Renal cortical epithelial cell (primary cell): ENCODE measurements at places on chromosomes 4 and X.

DNA sequence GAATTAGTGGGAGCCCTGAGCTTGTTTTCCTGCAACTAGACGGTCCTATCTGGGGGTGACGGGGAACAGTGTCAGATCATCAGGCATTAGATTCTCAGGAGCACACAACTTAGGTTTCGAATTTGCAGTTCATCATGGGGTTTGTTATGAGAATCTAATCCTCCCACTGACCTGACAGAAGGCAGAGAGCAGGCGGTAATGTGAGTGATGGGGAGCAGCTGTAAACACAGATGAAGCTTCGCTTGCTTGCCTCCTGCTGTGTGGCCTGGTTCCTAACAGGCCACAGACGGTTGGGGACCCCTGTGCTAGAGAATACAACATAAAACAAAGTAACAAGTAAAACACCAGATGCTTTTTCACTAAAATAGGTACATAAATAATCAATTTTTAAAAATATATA lies 86.2 kb upstream of the BLTP1 start:
- no peak for DNase-seq

GRCh38 chr4:4362991-4363697 lies 23.8 kb upstream of the NSG1 start:
- DNase-seq: no peak

DNA sequence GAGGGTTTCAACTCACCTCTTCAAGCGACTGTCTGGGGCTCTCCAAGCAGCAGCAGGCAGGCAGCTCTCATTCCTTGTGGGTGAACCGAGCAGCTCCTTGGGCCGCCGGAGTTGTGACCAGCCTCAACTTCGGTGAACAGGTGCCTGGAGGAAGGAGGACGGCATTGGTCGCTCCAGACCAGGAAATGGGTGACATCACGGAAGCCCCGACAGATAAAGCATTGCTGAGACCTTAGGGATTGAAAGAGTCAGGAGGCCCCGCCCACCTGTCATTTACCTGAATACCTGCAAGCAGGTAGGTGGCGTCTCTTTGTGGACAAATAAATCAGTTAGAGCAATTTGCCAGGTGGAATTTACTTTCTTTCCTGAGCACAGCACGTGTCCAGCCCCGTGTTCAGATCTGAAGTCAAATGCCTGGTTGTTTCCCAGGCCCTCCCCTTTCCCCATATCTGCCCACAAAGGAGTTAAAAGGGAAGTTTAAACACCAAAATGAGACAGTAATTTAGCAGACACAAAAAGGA lies at the start of gene LNX1:
TSS of gene LNX1 (minus strand) at position 115 of the 521 bp plus-strand sequence. CDS start 17,484 bp downstream, outside the sequence.
- peak; percentile 64 for DNase-seq

GRCh38 chr4:57369446-57369845 lies 259.3 kb upstream of the IGFBP7 start:
- DNase-seq: peak; percentile 6

DNA sequence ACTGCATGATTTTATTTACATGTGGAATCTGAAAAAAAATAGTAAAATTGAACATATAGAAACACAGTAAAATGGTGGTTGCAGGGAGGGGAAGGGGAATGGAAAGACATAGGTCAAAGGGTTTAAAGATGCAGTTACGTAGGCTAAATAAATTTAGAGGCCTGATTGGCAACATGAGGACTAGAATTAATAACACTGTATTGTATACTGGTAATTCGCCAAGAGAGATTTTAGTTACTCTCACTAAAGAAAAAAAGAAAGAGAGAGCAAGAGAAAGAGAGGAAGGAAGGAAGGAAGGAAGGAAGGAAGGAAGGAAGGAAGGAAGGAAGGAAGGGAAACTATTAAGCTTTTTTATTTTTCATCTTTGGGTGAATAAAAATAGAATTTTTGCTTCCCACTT lies 488.1 kb downstream of the PCDH10 start:
- DNase-seq: no peak

- peak; percentile 2 for DNase-seq
Measured at GRCh38 chr4:137768881-137769280, 236.6 kb upstream of the PCDH18 start.

DNA sequence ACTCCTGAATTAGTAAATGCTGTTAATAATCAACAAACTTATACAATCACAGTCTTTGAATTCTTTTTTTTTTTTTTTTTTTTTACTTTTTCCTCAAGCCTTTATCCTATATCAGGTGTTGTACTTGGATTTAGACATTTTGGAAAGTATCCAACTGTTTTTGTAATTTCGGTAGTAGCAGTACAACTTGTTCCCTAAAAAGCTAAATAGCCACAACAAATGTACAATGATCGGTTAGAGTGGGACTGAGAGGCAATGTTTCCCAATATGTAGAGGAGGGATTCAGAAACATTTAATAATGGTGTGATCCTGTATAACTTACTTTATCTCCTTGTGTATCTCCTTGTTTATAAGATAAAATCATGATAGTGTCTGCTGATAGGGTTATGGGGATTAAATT lies 343.1 kb downstream of the GRID2 start:
- peak; percentile 1 for DNase-seq

GRCh38 chrX:94850811-94851210 lies 1176.8 kb downstream of the FAM133A start:
- DNase-seq: no peak

- DNase-seq: no peak
Measured at GRCh38 chr4:92516450-92516849, 212.7 kb downstream of the GRID2 start.

GRCh38 chrX:57451426-57452020 lies 140.3 kb upstream of the ZXDB start:
- no peak for DNase-seq

DNA sequence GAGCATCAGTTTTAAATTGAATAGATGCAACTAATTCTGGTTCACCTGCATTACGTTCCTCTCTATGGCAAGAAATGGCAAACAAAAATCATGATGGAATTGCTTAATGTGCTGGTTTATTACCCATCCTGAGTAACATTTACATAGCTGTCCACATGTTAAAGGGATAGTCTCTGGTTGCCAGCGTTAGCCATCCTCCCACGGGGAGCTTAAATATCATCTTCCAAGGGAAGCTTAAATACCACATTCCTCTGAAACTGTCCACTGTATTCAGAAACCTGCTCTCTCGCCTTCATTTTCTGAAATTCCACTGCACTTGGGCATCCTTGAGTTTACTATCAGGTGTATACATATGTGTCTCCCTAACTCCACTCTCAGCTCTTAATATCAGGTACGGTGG lies 586.6 kb downstream of the TLL1 start:
- no peak for DNase-seq

DNA sequence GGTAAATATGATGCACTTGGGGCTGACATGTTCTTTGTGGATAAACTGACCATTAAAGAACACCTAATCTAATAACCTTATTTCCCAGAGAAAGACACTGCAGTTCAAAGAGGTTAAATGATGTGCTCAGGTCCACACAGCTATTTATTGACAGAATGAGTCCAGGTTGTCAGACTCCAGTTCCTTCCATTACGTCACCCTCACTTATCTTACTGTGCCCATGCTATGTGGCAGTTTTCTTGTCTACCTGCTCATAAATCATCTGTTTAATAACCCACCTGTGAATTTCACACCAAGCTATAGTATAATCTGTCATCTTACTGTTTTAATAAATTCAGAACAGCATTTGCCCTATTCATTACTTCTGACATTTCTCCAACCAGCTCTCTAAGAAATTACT lies 36.7 kb downstream of the QRFPR start:
- DNase-seq: no peak

DNA sequence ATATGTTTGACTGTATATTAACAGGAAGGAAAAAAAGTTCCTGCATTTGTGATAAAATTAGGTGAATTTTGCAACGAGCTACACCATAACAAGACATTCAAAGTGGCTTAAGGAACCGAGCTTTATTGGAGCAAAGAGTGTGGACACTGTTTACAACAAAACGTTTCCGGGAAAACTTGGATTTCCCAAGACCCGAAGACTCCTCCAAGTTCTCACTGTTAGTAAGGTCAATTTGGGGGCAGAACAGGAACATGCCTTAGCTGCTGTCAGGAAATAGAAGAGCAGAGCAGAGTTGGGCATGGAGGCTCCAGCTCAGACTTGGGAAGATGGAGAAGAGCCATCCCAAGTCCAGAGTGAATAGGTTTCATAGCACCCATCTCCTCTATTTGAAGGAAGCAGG lies 16.5 kb downstream of the ADH6 start:
- no peak for DNase-seq
